NCI-H460 (cell line): ENCODE measurements at places on chromosomes 7 and 10. TPM values are rescaled to one million over a fixed set of nuclear protein-coding genes. Genes with fewer than 3 reads are reported as not detected.

DNA sequence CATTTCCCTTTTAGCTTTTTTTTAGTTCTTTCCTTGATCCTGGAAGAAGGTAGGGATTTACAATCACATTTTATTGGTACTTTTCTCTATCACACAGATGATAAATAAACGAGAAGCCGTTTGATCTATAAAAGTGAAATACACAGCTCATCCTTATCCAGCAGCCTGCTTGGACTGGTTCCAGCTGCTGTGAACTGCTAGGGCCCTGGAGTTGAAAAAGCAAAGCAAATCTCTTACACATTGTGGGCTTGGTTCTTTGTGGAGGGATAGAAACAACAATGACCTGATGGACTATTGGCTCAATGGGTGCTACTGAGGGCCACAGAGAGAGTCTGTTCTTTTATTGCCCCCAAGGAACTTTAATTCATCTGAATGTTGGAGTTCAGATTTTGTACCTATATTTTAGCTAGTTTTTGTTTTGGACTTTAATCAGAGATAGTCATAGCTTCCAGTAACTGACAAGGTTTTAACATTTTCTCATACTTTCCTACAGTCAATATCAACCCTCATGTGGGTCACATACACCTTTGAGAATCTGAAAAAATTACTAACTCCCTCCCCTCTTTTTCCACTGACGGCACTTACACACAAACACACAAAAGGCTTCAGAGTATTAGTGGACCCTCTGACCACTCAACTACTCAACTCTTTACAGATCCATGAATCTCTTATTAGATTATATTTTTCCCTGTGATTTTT is 91.6 kb upstream of the CCDC6 start:
- DNase-seq: no peak

Gene SEMA3C
- total RNA-seq: 8.2 and 9.2 TPM in 2 replicates

GRCh38 chr10:34698979-34699378 is 116.1 kb downstream of the PARD3 start:
- DNase-seq: peak; percentile 63

DNA sequence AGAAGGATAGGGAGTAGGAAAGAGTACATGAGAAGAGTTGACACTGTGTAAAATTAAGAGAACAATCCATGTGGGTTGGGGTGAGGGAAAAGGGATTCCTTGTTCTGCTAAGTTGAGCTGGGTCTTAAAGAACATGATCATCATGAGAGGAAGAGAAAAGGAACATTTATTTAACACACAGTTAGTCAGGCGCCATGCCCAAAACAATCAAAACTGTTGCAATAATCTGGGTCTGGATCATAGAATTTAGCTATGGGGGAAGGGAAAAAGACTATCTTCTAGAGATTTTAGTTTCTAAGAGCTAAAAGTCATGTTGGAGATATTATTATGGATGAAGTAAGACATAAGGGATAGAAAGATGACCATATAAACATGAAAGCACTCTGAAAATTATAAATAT is 178.9 kb downstream of the SEM1 start:
- DNase-seq: no peak

GRCh38 chr10:33082373-33082895 is 124.4 kb upstream of the ITGB1 start:
- DNase-seq: no peak

- DNase-seq: no peak
Observed at GRCh38 chr10:84606428-84606827, 278.0 kb downstream of the CCSER2 start.

Gene UTF1
- total RNA-seq: not detected in 2 replicates

Gene LRRN3
- total RNA-seq: not detected in 2 replicates

DNA sequence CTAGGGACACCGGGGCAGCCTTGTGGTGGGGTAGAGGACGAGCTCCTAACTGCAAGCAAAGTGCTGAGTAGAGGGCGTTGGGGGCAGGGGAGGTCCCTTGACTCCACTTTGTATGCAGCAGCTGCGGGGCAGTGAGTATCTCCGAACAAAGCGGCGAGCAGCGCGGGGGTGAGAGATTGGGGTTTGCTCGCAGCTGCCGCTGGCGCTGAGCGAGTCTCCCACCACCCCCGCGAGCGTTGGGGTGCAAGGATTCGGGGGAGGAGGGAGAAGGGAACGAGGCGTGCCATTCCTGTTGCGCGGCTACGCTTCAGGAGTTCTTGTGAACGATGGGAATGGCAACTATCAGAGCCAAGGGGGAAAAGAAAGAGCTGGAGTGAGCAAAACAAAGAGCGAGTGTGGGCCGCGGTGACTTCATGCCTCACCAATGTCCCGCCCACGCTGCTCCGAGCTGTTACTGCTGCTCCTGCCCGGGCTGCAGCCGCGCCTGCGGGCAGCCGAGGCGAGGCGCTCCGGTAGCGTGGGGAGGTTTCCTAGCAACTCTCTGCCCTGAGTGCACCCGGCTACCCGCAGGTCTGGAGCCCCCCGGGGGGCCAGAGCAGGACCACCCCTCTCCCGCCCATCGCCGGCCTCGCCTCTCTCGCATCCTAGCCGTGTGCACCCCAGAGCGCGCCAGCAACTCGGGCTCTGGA is at the start of gene ITGB8:
Gene ITGB8, plus strand, starts transcription at position 662 of the 689 bp plus-strand sequence. CDS start 907 bp downstream, outside the sequence.
- peak; percentile 71 for DNase-seq

DNA sequence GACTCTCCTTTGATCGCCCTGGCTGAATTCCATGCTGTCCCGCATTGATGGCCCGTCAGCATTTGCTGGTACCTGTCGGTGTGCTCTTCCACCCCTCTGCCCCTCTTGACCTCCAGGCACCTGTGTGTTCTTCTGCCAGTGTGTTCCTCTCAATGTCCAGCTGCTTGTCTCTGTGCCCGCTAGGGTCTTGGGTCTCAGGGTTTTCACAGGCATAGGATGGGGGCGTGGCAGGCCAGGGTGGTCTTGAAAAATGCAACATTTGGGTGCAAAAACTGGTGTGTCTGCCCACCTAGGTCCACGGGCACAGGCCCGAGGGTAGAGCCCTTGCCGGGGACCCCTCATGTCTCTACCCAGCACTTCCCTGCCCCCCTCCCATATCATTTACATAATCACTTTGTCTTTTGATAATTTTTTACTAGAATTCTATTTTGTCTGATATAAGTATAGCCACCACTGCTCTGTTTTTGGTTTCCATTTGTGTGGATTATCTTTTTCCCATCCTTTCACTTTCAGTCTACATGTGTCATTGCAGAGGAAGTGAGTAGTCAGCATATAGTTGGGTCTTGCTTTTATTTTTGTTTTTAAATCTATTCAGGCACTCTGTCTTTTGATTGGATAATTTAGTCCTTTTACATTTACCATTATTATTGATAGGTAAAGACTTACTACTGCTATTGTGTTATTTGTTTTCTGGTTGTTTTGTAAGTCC is 46.6 kb upstream of the ADRA2A start:
- DNase-seq: no peak

Gene IL15RA
- 10.6 and 13.3 TPM in 2 replicates for total RNA-seq

GRCh38 chr7:105136221-105136620 is 122.2 kb downstream of the KMT2E start:
- DNase-seq: no peak

Gene MBL2
- not detected in 2 replicates for total RNA-seq

- peak; percentile 21 for DNase-seq
Observed at GRCh38 chr7:136874393-136875032, 6.1 kb downstream of the CHRM2 start.

DNA sequence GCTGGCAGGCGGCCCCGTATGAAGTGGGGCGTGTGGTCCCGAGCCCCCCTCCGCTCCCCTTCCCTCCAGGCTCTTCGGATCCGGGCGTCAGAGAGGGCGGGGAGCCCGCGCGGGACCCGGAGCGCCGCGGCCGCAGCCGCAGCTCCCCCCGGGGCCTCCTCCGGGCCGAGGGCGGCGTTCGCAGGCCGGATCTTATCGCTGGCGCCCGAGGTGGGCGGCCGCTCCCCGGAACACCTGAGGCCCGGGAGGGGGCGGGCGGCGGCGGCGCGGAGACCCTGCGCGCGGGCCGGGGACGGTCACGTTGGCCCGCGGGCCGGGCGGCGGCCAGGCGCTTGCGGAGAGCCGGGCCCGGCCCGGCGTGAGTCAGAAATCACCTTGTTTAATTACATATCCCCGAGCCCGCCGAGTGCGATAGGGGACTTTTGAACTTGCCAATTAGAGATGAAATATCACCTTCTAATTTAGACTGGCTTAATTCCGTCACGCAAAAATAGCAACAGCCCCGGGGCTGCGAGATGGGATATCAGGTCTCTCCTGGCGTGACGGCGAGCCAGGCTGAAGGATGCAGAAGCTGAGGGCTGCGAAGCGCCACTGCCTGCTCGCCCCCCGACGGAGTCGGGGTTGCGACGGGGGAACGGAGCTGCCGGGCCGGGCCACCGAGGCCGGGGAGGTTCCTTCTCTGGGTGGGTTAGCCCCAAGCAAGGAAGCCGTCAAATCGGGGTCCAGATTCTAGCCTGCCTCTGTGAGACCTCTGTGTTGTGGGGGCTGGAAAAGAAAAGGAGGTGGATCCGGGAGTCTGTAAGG is 43.4 kb downstream of the LDB3 start:
- DNase-seq: peak; percentile 15

GRCh38 chr10:19922236-19922963 is 106.2 kb downstream of the PLXDC2 start:
- DNase-seq: no peak

GRCh38 chr10:117463545-117463920 is 79.0 kb upstream of the EMX2 start:
- DNase-seq: no peak

Gene GNB2
- total RNA-seq: 88.0 and 96.4 TPM in 2 replicates

Gene PTPN12
- 76.3 and 92.7 TPM in 2 replicates for total RNA-seq

Gene NDUFA5
- 100 and 101 TPM in 2 replicates for total RNA-seq

DNA sequence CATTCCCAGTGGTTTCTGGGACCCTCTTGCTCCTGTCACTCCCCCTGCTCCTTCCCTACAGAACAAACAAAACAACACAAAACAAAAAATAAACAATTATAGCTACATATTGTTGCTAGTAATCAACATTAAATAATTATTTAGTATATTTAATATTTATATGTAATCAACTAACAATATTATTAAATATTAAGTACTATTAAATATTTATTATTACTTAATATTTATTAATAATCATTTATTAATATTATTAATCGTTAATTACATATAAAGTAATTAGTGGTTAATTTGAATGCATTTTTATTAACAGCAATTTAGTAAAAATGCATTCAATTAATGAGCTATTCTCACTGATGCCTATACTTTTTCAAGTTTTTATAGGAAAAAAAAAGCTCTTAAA is 139.4 kb downstream of the ITGB8 start:
- DNase-seq: no peak

- DNase-seq: peak; percentile 19
Observed at GRCh38 chr10:72567421-72567820, 58.5 kb downstream of the MICU1 start.

Gene TEX47
- total RNA-seq: not detected in 2 replicates

GRCh38 chr10:34638406-34639054 is 176.6 kb downstream of the PARD3 start:
- DNase-seq: peak; percentile 60

DNA sequence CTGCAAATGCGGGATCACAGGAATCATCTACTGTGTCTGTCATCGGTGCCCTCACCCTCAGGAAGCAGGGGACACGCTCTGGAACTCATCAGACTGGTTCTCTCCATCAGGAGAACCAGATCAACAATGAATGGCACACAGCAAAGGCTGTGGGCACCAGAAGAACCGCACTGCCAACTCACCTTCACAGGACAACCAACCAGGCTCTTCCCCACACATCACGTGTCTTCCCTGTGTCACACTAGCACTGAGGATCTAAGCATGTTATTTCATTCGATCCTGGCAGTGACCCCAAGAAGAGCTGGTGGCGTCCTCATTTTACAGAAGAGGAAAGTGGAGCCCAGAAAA is 106.1 kb downstream of the TNS3 start:
- DNase-seq: no peak

DNA sequence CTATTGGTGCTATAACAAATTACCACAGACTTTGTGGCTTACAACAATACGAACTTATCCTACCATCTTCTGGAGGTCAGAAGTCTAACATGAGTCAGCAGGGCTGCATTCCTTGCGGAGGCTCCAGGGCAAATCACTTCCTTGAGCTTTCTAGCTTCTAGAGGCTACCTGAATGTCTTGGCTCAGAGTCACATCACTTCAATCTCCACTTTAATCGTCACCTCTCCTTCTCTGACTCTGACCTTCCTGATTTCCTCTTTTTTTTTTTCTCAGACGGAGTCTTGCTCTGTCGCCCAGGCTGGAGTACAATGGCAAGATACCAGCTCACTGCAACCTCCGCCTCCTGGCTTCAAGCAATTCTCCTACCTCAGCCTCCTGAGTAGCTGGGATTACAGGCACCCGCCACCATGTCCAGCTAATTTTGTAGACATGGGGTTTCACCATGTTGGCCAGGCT is 44.6 kb upstream of the ANAPC16 start:
- DNase-seq: peak; percentile 54

Gene TACC2
- total RNA-seq: 24.4 and 31.1 TPM in 2 replicates

GRCh38 chr10:44898665-44899064 is 12.5 kb upstream of the TMEM72 start:
- no peak for DNase-seq

- no peak for DNase-seq
Observed at GRCh38 chr7:144436500-144436899, 33.0 kb upstream of the NOBOX start.

- DNase-seq: peak; percentile 88
Observed at GRCh38 chr10:98361131-98362025, 53.6 kb downstream of the PYROXD2 start.

Gene OR2AE1
- 0.10 TPM in 1 of 2 replicates, not detected in the other for total RNA-seq

DNA sequence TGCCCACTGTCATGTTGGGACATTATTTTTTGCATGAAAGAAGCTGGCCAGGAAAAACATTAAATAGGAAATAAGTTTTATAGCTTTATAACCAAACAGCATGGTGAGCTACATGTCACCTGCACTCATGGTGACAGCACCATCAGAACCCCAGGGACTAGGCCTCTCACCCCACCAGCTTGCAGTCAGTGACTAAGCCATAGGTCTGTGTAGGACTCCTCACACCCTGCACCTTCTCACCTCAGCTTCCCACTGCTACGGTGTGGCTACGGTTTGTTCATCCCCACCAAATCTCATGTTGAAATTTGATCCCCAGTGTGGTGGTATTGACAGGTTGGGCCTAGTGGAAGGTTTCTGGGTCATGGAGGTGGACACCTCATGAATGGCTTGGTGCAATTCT is 161.3 kb upstream of the VIPR2 start:
- no peak for DNase-seq

DNA sequence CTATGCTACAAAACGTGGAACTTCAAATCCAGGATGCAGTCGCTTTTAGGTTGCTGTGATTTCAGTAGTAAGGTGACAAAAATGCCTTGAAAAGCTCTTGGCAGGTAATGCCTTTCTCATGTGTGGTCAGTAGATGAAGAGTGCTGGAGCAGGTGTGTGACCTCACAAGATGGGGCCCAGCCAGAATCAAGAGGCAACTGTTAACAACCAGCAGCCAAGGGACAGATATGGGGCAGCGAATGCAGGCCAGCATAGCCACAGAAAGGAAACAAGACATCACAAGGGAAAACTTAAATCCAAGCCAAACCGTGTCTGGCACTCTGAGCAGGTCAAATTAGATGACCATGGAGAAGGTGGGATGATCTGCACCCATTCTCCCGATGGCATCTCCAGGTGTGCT is 12.3 kb downstream of the HUS1 start:
- DNase-seq: no peak

- DNase-seq: no peak
Observed at GRCh38 chr10:28280652-28281051, 22.2 kb downstream of the MPP7 start.

GRCh38 chr7:34281260-34281659 is 375.9 kb downstream of the BMPER start:
- DNase-seq: no peak

- no peak for DNase-seq
Observed at GRCh38 chr10:62746951-62747729, 57.4 kb upstream of the ADO start.
